ENCODE measurements at places on chromosomes 1 and 21. TPM values are rescaled to one million over a fixed set of nuclear protein-coding genes. Genes with fewer than 3 reads are reported as not detected.

LCE1B gene
- total RNA-seq: not detected

GJA4 gene
- 21.4 TPM for total RNA-seq

KIAA1614 gene
- total RNA-seq: 13.6 TPM

LRRC3 gene
- total RNA-seq: 0.52 TPM

CD1E gene
- 0.52 TPM for total RNA-seq

PTPRU gene
- total RNA-seq: 27.1 TPM

BACE2 gene
- 39.1 TPM for total RNA-seq

NPHS2 gene
- total RNA-seq: not detected

RNF19B gene
- total RNA-seq: 5.7 TPM

PUM1 gene
- total RNA-seq: 68.9 TPM

AQP10 gene
- total RNA-seq: not detected

TAS1R1 gene
- 5.7 TPM for total RNA-seq

ELF3 gene
- total RNA-seq: not detected

NFASC gene
- 1.6 TPM for total RNA-seq

GLUL gene
- 435 TPM for total RNA-seq

TRIM45 gene
- 7.3 TPM for total RNA-seq

RHD gene
- 2.1 TPM for total RNA-seq

UBE2U gene
- not detected for total RNA-seq

CACNA1S gene
- 43.3 TPM for total RNA-seq

VWA5B1 gene
- total RNA-seq: 0.52 TPM

PCSK9 gene
- 3.1 TPM for total RNA-seq

CRP gene
- not detected for total RNA-seq

PLXNA2 gene
- total RNA-seq: 14.1 TPM

LPAR3 gene
- under 0.01 TPM for total RNA-seq

AIRE gene
- not detected for total RNA-seq

KCNC4 gene
- 1.6 TPM for total RNA-seq

NRIP1 gene
- 58.5 TPM for total RNA-seq
